ENCODE measurements at places on chromosomes 4 and X.

GRCh38 chr4:161254375-161254774 is 909.4 kb downstream of the FSTL5 start:
- no peak for DNase-seq

DNA sequence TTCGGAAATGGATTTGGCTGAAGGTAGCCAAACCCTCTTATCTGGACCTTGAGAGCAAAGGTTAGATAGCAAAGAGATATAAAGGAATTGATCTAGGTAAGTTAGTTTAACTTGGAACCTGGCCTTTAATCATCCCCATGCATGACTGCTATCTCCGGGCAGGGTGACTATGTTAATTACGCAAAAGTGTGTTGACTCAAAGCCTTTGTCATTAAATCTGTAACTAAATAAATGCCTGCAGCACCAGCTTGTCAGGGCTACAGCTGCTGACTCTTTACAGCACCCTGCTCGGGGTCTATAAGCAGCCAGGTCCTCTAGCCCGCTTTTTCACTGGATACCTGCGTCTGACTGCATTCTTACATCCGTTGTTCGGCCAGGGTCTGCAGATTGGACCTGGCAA is 201.7 kb downstream of the TBCK start:
- no peak for DNase-seq

DNA sequence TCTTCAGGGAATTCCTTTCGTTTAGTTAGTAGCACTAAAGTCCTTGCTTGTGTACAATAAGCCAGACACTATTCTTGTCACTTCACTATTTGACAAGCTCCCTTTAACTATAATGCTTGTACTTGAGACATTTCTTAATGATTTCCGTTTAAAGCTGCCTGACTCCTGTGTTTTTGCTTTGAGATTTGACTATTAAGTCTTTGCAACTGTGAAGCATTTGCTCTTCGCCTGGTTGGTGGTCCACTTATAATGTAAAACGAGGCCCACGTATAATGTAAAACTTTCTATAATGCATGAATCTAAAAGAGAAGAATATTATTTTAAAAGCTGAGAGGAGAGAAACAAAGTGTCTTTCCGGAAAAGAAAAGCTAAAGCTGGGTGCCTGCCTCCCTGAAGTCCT is 204.1 kb upstream of the FAM47C start:
- no peak for DNase-seq

GRCh38 chr4:107183155-107183774 is 147.2 kb upstream of the DKK2 start:
- DNase-seq = no peak

GRCh38 chr4:138689187-138689586 is 326.4 kb upstream of the NOCT start:
- DNase-seq = no peak

DNA sequence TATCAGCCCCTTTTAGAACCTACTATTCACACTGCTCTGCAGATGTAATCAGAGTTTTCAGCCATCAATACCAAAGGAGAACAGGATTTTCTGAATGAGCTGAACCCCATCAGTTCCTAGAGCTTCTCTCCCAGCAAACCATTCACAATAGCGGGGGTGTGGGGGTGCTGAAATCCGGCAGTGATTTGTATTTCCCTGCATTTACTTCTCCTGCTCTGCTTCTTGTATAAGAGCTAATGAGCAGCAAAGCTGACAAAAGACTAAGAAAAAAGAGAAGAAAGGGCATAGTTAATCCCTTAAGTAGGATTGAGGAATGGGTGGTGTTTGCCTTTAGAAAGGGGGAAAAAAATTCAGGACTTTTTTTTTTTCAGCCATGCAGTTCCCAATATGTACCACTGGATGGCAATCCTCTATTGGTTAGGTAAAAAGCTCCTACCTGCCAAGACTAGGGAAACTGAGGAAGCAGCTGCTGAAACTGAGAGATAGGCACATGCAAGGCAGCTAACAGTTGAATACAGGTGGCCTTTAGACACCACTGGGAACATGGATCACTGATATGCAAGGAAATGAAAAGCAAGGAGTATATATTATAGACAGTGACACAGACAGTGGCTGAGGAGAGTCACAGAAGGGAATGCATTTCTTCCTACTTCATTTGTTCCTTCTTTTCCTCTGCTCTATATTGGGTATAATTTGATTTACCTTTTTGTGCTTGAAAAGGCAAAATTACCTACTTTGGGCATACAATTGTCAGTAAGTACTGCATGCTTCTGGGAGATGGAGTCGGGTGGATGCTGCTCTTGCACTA is 217.9 kb downstream of the HS6ST2 start:
- DNase-seq = no peak

DNA sequence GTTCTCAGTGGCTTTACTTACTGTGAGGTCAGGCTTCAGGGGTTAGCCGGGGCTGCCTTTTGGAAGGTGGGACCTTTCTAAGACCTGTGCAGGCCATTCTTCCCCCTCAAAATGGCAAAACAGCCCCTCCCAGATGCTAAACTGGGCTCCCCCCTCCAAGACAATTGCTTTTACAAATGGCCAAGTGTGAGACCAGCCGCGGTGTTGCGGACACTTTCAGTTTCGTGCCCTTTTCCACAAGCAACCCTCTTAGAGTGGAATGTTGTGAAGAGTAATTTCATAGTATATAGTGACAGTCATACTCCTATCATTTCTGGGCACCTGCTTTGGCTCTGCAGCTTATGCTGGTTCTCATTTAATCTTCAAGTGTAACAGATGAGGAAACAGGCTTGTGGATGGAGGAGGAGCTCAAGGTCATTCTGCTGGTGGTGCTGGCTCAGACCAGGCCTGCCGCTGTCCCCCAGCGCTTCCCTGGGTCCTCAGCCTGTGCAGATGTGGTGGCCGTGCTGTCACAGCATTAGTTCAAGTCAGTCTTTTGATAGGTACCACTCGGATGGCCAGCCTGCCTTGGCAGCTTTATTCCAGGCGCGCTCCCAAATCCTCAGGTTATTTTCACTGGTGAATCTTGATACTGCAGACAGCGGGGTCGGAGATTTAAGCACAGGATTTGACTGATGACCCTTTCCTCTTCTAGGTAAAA is 55.0 kb upstream of the TADA2B start:
- no peak for DNase-seq

GRCh38 chr4:7059662-7060061 is 8.2 kb downstream of the GRPEL1 start:
- no peak for DNase-seq

DNA sequence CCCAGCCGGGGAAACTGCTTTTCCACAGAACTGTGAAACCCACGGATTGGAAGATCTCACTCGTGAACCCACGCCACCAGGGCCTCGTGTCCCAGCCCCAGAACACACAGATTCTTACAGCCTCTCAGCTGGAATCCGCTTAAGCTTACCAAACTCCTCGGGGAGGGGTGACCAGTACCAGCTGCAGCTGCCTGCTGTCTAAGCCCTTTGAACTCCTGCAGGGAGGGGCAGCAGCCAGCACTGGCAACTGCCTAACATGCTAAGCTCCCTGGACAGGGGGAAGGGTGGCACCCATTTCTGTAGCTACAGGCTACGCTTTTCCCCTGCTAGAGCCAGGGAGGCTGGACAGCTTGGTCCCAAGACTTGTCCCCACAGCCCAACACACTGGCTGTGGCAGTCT is 38.4 kb downstream of the TBL1X start:
- DNase-seq = no peak

GRCh38 chr4:155974476-155974749 is 20.7 kb upstream of the CTSO start:
- DNase-seq = no peak

DNA sequence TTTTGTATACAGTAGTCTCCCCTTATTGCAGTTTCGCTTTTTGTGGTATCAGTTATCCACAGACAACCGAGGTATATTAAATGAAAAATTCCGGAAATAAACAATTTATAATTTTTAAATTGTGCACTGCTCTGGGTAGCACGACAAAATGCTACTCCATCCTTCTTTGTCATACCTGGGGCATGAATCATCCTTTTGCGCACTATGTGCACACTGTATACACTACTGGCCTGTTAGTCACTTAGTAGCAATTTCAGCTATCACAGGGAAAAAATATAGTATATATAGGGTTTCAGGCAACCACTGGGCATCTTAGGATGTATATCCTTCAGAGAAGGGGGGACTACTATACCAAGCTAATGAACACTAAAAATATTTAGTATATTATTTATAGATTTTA is 198.8 kb upstream of the FAT4 start:
- DNase-seq = no peak

DNA sequence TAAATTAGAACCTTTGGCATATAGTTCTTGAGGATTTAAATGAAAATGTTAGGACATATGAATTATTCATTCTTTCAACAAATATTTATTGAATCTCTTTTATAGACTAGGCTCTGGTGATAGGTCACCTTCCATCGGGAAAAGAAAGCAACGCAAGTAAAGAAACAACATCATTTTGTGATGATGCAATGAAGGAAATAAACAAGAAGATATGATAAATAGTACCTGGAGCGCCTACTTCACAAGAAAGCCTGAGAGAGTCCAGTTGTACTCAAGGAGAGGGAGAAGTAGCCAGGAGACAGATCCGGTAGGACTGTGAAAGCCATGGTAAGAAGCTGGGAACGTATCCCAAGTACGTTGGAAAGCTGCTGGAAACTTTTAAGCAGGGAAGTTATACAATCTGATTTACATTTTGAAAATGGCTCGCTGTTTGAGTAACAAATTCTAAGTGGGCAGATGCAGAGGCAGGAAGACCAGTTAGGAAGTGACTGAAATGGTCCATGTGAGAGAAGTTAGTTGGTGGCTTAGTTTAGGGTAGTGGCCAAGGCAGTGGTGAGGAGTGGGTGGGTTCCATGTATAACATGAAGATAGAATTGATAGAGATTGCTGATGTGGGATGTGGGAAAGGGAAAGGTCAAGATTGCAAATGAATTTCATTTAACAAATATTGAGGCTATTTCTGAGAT is 17.7 kb upstream of the CPE start:
- DNase-seq = no peak

DNA sequence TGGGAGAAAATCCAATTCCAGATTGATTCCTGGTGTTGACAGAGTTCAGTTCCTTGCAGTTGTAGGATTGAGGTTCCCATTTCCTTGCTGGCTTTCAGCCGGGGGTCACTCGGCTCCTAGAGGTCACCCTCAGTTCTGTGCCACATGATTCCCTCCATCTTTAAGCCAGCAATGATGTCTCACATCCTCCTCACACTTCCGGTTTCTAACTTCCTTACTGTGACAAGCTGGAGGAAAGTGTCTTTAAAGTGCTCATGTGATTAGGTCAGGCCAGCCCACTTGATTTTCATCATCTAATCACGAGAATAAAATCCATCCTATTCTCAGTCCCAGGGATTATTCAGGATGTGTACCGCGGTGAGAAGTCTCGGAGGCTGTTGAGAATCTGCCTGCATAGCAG is 19.4 kb upstream of the SMIM31 start:
- DNase-seq = no peak

DNA sequence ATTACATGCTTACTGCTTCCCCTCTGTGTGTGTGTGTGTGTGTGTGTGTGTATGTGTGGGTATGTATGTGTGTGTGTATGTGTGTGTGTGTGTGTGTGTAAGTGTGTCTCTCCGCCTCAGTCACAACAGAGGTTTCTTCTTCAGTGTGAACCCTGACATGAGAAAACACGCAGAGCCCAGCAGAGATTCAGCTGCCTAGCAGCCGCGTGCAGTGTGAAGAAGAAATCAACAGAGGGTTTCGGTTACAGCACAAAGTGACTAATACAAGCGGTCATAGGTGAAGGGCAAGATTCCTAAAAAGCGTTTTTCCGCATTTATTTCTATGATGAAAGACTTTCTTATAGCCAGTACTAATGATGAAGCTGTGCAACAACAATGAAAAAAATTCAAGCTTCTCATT is 55.3 kb upstream of the ZFP42 start:
- no peak for DNase-seq

DNA sequence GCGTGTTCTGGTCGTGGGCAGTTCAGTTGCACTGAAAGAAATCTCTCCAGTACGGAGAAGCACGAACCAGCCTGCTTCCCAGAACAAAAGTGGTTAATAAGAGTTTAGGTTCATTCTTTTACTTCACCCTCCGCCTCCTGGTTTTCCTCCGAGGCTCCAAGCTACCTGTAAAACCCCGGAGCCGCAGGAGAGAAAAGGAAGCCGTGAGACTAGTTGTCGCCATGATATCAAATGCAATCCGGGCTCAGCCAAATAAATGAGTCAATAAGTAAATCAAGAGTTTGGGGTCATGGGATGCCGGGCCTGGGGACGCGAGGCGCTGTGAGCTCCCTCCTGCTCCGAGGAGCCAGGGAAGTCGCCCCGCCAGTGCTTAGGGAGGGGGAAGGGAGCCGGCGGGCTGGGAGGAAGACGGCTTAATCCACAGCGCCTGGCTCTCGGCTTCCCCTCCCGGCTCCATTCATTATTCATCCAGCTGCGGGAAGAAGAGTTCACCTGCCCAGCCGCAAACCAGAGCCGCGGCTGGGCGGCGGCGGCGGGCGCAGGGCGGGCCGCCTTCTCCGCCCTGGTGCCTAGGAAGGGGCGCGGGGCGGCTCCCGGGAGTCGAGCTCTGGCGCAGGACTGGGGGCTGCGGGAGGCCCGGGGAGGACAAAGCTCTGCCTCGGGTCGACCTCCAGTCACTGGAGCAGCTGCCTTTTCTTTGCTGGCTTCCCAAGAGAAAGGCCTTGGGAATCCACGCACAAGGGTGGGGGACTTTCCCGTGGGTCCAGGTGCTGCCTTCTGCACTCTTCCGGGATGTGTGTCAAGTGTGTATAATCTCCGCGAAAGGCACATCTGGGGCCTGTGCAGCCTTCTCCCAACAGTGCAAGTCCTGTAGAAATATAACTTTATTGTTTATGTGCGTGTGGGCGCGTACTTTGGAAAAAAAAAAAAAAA is 1.7 kb downstream of the FRAS1 start:
- DNase-seq = no peak

- DNase-seq = no peak
These were observed 64.6 kb downstream of the CLDN34 start for GRCh38 chrX:10031746-10032145.

GRCh38 chrX:140163371-140164159 is 198.2 kb upstream of the CXorf66 start:
- no peak for DNase-seq

DNA sequence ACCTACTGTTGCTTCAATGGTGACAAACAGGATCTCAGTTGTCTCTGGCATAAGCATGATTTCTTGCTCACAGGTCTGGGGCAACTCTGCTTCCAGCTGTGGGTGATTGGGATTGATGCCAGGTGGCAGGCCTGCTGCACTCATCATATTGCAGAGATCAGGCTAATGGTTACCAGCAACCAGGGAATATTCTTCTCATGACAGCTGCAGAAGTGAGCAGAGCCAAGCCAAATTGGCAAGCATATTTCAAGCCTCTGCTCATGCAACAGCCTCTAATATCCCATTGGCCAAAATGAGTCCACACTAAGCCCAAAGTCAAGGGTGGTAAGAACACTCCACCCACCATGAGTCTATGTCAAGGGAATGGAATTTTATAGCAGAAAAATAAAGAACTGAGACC is 26.7 kb upstream of the TBC1D19 start:
- DNase-seq = no peak

DNA sequence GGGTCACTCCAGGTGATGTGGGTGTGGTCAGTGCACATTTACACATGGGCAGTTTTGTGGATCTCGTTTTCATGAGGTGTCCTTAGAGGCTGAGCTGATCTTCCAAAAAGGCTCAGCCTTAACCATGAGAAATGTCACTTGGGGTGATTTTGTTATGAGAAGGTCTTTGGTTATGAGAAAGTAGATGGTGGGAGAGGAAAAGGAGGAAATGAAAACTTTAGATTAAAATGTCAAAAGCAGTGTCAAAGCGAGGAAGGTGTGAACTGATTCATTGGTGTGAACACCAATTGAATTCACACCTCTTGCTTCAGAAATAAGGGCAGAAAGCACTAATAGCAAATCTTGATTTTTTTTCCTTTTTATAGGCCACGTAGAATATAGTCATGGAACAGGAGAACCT is 100.2 kb upstream of the ANXA3 start:
- DNase-seq = no peak

Data from activated gamma-delta T cell treated with anti-CD3 and anti-CD28 coated beads, Interleukin-2, amount 50 U/mL, for 16 hours (primary cell).